HFFc6 (cell line): ENCODE measurements at places on chromosomes 3 and 15.

DNA sequence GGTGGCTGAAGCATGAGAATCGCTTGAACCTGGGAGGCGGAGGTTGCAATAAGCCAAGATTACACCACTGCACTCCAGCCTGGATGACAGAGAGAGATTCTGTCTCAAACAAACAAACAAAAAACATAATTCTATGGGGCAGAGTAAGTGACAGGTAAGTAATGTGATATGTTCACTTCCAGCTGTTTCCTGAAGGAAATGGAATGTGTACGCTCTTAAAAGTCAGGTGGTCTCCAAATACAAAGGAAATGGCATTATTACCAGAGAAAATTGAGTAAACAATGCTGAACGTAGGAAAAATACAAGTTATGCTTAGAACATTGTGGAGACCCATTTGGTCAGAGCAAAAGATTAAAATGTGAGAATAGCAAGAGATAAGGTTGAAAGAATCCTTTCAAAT, 278.5 kb downstream of the SCAPER start:
- no peak for DNase-seq

DNA sequence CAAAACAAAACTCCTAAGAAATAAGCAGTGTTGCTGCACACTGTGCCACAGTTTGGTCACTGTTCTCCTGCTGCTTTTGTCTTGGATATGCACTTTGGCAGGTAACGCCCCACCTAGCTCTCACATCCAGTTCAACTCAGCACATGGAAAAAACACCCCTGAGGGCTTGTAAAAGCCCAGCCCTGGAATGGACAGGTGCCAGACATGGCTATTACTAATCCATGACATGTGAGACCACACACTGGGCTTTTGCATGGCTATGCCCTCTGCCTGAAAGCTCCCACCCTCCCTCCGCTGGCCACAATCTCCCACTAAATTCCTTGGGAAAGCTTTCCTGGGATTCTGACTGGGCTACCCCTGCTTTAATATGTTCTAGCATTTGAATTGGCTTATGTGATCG, 24.7 kb upstream of the ZBED2 start:
- no peak for DNase-seq

DNA sequence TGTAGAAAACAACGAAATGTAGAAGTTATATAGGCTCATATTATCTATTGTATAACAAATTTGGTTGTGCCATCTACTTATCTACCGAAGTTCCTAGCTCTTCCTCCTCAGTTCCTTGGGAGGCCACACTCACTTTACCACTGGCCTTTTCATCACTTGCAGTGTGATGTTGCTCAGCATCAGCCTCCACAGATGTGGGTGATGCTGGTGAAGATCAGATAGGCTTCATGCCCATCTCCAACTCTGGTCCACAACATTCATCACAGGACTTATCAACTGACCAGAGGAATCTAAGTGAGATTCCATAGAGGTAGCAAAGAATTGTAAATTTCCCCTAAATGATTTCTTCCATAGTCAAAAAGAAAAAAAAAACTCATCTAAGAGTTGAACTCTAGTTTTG, 8.4 kb downstream of the CD200 start:
- no peak for DNase-seq

DNA sequence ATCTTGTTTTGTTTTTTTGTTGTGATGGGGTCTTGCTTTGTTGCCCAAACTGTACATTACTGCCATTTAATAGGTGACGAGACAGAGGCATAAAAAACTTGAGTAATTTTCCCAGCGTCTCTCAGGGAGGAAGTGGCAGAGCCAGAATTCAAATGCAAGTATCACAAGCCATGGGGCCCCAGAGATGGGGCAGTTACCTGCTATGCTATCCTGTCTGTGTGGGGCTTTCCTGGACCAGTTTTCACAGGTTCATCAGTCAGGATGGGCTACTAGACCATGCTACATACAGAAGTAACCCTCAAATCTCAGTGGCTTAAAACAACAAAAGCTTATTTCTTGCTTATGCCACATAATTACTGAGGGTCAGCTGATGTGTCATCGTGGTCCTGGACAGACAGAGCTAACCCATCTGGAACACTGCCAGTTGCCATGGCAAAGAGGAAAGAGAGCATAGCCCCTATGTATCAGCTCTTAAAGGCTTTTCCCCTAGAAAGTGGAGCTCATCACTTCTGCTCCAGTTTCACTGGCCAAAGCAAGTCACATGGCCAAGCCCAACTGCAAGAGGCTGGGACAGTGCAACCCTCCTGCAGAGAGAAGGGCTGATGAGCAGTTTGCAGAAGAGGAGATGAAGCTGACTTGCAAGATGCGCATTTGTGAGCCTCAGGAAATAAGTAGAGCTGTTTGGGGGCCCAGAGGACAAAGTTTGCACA, 31.7 kb upstream of the SYNM start:
- no peak for DNase-seq

GRCh38 chr15:88830016-88830415, 26.8 kb downstream of the ACAN start:
- DNase-seq: no peak

- no peak for DNase-seq
Measured at GRCh38 chr3:60760145-60760544, 491.1 kb downstream of the FHIT start.

DNA sequence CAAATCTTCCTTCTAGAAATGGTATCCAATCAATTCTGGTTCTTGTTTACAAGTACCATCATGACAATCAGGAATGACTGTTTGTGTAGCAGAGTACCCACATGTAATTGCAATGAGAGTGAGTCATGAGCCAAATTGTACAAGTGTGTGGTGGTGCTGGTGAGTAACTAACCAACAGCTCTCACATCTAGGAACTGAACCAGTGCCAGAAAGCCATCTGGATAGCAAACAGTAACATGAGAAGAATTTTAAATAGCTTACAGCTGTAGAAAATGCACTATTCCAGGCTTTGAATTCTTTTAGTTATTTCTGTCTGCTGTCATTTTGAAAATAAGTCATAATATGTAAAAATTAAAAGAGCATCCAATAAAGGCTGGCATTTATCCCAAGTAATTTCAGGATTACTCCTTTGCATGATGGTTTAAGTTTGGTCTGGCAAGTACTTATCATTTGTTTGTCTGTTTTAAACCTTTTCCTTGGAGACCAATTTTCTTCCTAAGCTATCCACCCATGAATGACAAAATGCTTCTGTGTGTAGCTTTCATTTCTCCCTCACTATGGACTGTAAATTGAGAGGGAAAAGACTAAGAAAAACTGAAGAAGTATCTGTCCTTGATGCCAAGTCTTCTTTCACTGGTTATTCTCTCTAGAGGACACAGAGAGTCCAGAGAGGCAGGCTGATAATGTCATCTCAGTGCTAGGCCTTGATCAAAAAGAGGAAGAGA, 60.0 kb downstream of the PIK3CB start:
- peak; percentile 99 for DNase-seq

GRCh38 chr15:79849789-79850188, 47.0 kb downstream of the MTHFS start:
- DNase-seq: peak; percentile 55

GRCh38 chr3:49787182-49787464, 781 bp upstream of the IP6K1 start:
- DNase-seq: no peak

GRCh38 chr15:64009798-64010261, 36.5 kb downstream of the DAPK2 start:
- DNase-seq: peak; percentile 28

GRCh38 chr3:136277634-136278033, 27.5 kb downstream of the PCCB start:
- DNase-seq: no peak

DNA sequence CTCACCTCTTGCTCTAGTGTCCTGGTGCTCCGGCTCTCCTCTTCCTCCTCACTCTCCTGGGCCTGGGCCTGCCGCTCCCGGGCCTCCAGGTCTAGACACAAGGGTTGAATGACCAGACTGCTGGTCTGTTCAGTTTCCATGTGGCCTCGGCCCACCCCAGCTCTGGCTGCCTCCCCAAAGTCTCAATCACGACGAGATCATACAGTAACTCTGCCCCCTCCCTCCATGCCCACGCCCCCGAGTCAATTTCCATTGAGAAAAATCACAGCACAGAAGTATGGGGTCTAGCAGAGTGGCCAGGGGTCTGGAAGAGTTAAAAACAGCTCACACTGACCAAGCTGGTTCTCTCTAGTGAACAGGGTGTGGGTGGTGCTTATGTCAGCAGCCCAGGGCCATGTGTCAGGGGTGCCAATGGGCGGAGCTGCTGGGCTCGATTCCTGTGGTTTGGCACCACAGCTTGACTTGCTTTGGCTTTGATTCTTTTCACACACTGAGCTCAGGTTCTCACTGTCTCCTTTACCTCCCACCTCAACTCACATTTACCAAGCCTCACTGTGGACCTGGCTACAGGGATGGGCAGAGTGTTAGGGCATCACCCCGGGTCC, 6.9 kb downstream of the C15orf62 start:
- peak; percentile 46 for DNase-seq

GRCh38 chr3:140922634-140923033, 19.0 kb upstream of the SLC25A36 start:
- peak; percentile 18 for DNase-seq

- DNase-seq: no peak
Measured at GRCh38 chr3:23747841-23748240, 57.9 kb upstream of the UBE2E1 start.

- no peak for DNase-seq
Measured at GRCh38 chr3:134029256-134029733, 430 bp downstream of the SLCO2A1 start.

GRCh38 chr15:81310480-81310879, 13.5 kb downstream of the STARD5 start:
- DNase-seq: no peak

DNA sequence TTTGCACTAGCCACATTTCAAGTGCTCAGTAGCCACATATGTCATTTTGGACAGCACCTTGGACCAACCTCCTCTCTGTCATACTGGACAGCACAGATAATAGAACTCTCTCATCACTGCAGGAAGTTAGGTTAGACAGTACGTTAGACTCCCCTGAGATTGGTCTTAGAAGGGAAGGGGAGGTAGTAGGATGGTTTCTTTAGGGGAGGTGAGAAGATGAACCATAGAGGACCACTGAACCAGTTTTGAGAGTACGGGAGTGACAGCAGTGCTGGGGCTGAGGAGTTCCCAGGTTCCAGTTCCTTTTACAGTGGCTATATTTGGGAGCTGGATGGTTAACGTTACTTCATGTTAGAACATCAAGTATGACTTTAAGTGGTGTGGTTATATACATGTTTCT, 7.8 kb downstream of the LRCH3 start:
- DNase-seq: no peak

DNA sequence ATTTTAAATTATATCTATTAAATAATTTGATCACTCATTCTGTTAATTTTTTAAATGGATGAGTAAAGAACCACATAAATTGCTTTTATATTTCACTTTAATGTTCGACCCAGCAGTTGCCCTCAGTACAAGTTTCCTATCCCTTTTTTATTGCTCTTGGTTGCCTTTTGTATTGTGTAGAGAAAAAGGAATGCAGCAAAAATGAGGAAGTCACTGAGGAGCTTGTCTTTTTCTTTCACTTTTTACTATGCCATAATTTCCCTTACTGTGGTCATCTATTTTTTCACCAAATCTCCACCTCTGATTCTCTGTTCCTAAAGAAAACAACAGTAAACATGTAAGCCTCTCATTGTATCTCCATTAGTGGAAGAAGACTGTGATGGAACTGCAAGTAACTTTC, 122.7 kb downstream of the B3GALNT1 start:
- no peak for DNase-seq

- no peak for DNase-seq
Measured at GRCh38 chr3:71858503-71859122, 73.7 kb upstream of the PROK2 start.

GRCh38 chr15:46918462-46919140, 798.7 kb upstream of the SEMA6D start:
- DNase-seq: no peak

GRCh38 chr15:84929795-84930603, 45.5 kb downstream of the SLC28A1 start:
- peak; percentile 77 for DNase-seq

DNA sequence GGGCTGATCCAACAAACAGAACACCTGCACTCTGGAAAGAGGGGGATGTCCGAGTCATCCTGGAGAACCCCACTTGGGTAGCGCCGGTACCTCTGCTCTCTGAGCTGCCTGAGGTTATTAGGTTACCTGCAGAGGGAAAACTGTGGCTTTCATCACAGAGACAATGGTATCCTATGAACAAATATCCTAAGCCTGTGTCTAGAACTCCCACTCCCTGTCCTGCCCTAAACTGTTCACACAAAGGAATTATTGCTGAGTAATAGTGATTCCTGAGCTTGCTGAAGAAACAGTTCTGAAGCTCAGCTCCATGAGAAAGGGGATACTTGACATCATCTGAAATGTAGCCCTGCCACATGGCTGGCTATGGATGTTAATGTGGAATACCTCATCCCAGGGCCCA, 31.9 kb upstream of the WNT5A start:
- DNase-seq: peak; percentile 37

DNA sequence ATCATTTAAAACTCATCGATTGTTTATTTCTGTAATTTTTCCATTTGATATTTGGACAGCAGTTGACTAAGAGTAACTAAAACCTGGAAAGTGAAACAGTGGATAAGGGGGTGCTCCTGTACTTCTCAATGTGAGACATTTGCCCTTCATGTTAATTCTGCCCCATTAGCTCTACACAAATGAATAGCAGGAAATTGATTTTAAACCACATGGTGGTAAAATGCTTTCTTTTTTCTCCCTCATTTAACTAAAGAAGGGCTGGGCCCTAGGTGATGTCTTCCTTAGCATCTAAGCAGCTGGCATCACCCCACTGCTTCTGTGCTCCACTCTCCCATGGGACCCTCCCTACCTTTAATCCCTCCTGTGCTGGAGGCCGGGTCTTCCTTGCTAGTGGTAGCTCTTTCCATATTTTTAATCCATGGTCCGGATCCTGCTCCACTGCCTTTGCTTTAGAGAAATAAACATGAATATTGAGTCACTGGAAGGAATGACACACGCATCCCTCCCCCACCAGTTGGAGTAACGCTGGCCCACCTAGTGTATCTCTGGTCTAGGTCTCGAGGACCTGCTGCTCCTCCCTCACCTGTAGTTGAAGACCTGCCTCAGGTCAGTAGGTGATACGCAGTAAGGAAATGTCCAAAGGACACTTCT, 30.2 kb upstream of the LAMP3 start:
- DNase-seq: no peak

DNA sequence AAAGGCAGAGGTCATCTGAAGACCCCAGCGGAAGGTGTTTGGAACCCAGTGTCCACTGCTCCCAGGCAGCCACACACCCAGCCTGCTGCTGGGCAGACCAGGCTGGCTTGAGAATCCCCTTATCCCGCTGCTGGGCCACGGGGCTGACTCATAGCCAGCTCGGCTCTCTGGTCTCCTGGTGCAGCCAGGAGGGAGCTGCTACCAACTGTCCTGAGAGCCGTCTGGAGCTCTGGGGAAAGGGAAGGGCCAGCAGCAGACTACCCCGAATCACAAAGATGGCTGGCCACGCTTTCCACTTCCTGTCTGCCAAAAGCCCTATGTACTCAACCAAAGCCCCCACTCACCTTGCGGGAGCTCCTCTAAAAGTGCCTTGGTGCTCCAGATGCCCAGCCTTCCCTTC, 38.3 kb downstream of the WHAMM start:
- DNase-seq: no peak

- no peak for DNase-seq
Measured at GRCh38 chr3:133038731-133039375, 662 bp downstream of the TMEM108 start.
